Left kidney (tissue), 8 donors: ENCODE measurements at places on chromosomes 3 and 15.

DNA sequence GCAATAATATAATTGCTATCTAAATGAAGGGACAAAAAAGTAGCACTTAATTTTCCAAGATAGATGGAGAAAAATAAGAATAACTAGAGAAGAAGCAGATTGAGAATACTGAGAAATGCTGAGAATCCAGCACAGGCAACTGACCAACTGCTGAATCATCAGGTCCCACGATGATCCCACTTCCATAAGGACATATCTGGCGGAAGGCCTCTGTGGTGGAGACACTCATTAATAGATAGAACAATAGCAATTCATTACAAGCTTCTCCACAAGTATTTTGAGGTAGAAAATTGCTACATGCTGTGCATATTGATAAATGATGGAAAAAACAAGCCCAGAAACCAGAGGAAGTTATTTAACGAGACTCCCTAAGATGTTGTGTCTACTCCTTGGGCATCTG is 105.9 kb downstream of the DUT start:
- no peak for DNase-seq

DNA sequence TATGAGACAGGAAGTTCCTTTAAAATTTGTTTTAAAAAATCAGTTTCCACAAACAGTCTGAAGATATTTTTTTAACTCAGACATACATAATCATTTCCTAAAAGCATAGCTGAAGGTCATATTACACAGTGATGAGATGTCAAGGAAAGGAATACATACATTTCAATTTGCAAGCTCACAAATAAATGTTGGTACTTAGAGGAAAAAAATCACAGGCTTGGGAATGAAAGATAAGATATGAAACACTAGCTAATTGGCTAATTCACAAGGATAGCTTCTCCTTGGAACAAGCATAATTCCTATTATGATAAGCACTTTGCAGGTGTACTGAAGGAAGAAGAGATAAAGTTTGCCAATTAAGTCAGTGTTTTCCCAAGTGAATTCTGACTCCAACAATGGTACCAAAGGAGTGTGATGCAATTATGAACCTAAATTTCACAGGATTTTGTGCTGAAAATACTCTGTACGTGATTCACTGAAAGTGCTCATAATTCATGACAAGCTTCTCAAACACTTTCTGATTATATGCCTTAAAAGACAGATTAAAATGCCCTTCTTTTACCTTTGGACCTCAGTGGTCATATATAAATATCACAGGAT is 112.4 kb downstream of the FRMD5 start:
- DNase-seq: no peak

DNA sequence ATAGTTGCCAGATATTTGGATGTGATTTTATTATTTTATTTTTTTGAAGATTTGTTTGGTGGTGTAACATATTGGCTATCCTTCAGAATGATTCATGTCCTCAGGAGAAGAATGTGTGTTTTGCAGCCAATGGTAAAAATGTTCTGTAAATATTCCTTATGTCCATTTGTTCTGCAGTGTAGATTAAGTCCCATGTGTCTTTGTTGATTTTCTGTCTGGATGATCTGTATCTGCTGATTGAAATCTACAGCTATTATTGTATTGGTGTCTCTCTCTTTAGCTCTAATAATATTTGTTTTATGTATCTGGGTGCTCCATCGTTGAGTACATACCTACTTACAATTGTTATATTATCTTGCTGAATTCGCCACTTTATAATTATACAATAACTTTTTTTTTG is 1641.7 kb downstream of the OTOL1 start:
- no peak for DNase-seq

DNA sequence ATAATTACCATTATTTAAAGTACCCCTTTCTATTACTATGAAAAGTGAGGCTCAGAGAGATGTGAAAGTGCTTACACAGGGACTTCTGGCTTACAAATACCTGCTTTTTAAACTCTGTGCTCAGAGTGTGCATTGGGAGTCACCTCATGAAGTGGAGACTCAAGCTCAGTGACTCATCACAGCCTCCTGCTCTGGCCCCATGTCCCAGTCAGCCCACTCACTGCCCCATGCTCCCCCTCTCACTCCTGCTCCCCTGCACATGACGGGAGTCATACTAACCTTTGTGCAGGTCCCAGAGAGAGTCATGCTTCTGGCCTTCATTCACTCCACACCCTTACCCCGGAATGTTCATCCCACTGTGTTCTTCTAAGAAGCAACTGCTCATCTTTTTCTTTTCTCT is 20.2 kb downstream of the CCR1 start:
- DNase-seq: no peak

DNA sequence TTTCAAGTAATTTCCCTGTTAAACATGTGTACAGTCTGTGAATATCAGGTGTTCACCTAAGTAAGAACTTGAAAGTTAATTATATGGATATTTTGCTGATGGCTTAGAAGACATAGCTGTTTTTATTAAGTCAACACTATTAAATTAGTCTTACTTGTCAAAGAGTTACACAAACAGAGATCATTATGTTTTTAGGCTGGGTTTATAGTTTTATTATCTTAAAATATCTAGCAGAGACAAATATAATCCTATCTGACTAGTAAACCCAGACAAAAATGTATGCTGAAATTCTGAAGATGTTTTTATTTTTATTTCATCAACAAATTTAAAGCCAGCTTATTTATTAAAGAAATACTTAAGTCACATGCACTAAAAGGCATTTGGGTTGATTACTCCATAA is 51.2 kb upstream of the CCK start:
- DNase-seq: no peak
